GM04504 (cell line): ENCODE measurements at places on chromosomes 4 and X.

- peak; percentile 58 for DNase-seq
These were observed 162.8 kb downstream of the FBXO8 start for GRCh38 chr4:174120446-174121295.

DNA sequence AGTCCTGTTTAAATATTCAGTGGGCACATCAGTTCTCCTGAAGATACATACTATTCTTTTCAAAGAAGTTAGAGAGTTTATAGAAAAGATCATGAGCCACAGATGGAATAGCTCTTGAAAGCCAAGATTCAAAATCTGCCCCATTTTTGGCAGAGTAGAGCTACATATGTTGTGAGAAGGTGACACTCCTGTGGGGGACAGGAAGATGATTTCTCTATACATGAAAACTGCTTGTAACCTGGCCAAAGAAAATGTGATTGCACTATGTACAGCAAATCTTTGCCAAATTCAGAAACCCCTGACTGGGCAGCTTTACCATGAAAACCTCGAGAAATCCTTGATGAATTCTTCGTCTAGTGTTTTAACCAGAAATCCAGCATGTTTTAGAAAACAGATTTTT lies 44.9 kb downstream of the GPM6A start:
- DNase-seq, result no peak

GRCh38 chrX:132740316-132741123 lies 217.9 kb downstream of the HS6ST2 start:
- no peak for DNase-seq

GRCh38 chr4:182975806-182976205 lies 58.6 kb upstream of the DCTD start:
- peak; percentile 66 for DNase-seq

DNA sequence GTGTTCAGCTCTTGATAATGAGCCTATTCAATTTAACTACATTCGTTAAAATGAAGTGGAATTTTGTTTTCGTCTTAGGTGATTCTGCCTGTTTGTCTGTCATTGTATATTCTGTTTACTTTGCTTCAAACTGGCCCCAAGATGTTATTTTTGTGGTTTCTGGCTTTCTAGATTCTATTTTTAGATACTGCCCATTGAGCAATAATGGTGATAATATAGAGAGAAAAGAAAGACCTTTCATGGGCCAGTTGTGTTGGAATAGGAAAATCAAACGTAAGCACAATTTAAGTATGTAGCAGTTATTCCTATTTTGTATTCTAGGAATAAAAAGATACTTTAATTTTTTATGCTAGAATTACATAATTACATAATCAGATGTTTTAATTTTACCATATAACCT lies 4.0 kb downstream of the CDKN2AIP start:
- no peak for DNase-seq

DNA sequence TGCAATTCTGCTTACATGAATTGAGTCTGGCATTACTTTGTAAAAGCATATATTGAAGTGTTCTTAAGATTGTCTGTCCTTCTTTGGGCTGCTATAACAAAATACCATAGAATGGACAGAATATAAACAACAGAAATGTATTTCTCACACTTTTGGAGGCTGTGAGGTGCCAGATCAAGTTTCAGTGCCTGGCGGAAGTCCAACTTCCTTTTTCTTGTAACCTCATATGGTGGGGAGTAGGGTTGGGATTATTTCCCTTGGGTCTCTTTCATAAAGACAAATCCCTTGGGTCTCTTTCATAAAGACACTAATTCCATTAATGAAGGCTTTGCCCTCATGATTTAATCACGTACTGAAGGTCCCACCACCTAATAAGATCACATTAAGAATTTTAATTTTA lies 199.3 kb upstream of the GRID2 start:
- no peak for DNase-seq

- DNase-seq, result peak; percentile 66
These were observed 35.3 kb upstream of the SPRY1 start for GRCh38 chr4:123361195-123361861.

GRCh38 chr4:124631760-124632159 lies 80.8 kb downstream of the ANKRD50 start:
- peak; percentile 87 for DNase-seq

DNA sequence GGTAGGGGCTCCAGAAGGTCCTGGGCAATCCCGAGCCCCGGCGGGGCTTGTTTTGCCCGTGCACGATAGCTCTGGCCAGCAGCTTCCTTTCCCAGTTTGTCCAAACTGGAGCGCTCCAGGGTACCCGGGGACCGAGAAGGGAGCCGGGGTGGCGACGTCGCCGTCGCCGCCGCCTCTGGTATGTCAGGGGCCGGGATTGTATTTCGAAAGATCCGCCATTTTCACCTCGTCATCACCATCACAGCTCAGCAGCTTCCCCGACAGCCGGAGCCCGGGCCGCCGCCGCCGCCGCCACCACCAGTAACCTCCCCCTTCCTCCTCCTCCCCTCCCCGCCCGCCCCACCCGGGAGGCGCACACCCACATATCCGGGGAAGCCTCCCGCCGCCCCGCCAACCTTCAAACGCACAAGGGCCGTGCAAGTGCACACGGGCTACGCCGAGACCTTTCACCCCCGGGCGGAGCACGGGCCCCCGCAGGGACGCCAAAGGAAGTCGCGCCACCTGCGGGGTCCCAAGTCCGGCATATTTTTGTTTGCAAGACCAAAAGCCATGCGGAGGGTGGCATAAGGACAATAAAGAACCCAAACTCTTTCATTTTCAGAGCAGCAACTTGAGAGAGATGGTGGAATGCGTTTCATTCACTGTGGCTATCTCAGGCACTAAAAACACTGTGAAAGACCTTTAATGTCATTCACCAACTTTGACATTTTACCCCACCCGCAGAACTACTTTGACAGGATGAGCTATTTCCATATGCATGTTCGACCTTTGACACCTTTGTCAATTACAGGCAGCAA lies at the start of gene LIN54:
Gene LIN54 (minus strand): TSS at position 302 of the 797 bp plus-strand sequence. CDS start 25,979 bp downstream, outside the sequence.
- peak; percentile 53 for DNase-seq

DNA sequence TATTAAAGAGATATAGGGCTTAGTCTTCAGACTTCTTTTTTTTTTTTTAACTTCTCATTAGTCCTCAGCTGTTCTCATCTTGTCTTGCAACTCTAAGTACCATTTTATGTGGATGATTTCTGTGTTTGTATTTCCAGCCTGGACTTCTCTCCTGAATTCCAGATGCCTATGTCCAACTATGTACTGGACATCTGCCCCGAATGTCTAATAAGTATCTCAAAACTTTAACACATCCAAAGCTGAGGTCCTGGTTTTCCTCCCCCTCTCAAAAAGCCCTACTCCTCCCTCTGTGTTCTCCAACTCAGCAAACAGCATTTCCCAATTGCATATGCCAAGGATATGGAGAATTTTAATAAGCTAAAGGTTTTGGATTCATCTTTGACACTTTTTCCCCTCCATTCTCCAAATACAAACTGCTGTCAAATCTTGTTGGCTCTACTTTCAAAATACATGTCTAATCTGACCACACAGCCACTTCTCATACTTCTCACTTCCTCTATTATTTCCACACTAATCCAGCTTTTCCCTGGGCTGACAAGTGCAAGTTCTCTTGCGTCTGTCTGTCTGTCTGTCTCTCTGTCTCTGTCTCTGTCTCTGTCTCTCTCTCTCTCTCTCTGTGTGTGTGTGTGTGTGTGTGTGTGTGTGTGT lies 79.8 kb downstream of the CLCN5 start:
- no peak for DNase-seq

DNA sequence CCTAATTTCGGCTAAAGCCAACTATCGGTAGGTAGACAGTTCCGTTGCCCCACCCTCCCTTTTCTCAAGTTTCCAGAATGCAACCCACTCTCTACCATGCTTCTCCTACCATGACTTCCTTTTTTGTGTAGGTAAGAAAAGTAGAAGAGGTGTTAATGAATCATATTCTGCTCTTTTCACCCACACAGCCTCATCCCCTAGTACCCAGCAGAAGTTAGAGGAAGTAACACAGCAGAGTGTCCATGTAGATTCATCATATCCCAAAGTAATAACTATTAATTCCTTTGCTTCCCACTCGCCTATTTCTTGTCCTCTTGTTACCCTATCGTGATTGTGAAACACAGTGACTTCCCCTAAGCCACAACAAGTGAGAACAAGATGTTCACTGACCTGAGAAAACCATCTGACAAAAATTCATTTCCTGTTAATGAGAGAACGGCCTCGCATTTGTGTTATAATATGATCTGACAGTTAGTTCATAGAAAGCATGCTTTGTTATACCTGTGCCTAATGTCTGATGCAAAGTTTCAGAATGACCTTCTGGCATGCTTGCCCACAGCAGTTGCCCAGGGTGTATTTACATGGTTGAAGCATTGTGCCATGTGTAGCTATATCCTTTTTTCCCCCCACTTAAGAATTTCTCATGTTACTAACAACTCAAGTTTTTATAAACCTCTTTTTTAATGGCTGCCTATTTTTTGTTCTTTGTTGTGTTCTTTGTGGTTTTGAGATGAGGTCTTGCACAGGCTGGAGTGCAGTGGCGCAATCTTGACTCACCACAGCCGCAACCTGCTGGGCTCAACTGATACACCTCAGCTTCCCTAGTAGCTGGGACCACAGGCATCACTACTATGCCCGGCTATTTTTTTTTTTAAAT lies 185.6 kb downstream of the RAP1GDS1 start:
- DNase-seq, result no peak

DNA sequence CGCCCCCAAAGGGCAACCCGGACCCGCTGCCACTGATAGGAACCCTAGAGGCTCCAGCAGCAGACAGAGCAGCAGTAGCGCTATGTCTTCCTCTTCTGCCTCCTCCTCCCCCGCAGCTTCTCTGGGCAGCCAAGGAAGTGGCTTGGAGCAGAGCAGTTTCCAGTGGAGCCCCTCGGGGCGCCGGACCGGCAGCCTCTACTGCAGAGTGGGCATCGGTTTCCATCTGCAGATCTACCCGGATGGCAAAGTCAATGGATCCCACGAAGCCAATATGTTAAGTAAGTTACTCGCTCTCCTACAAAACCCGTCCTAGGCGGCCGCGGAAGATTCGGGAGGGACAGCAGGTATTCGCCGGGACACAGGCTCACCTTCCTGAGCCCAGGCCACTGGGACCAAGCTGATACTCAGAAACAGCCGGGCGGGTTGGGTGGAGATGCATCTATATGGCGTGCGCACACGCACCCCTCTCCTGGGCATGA lies 477 bp downstream of the FGF5 start:
- peak; percentile 38 for DNase-seq

- DNase-seq, result no peak
These were observed 172.0 kb downstream of the AASDH start for GRCh38 chr4:56215141-56215783.

DNA sequence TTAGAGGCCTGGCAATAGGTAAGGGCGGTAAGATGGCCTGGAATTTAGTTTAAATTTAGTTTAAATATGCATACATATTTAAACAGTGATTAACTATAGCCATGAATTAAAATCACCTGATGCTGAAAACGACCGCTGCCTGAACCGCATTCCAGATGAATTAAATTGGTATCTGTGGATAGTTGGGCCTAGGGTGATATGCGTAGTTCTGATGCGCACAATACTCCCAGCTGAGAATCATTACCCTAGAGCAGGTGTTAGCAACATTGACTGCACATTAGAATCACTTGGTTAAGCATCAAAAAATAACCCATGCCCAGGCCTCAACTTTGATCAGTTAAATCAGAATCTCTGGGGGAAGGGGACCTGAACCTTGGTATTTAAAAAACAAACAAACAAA lies 432.4 kb downstream of the GBA3 start:
- no peak for DNase-seq

DNA sequence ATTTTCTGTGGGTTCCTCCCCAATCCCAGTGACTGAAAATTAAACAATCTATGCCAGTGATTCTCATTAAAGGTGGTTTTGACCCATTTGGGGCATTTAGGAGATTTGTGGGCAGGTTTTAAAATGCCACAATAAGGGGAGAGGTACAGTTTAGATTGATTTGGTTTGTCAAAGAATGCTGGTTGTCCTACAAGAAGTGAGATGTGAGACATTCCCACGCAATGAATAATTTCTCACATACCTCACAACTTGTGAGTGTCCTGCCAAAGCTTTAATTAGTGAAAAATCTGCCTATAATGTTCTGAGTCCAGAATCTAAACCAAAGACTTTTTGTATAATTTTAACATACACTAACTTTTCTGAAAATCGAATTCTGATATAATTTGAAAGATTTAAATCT lies 199.4 kb downstream of the MAPK10 start:
- DNase-seq, result no peak

- no peak for DNase-seq
These were observed 175.3 kb downstream of the MAML3 start for GRCh38 chr4:139978692-139979091.

- peak; percentile 47 for DNase-seq
These were observed 1.2 kb downstream of the CORIN start for GRCh38 chr4:47836641-47837093.

- DNase-seq, result no peak
These were observed 78.6 kb upstream of the RAI2 start for GRCh38 chrX:17939724-17940123.

- no peak for DNase-seq
These were observed 550 bp upstream of the CHM start for GRCh38 chrX:86047936-86048280.

GRCh38 chr4:150518559-150518958 lies 63.4 kb upstream of the MAB21L2 start:
- DNase-seq, result no peak

GRCh38 chr4:80948141-80948540 lies 82.4 kb upstream of the BMP3 start:
- no peak for DNase-seq
